ENCODE measurements at places on chromosomes 5 and 9.

- no peak for DNase-seq
Observed at GRCh38 chr9:8895106-8895860, 1095.7 kb upstream of the DMAC1 start.

DNA sequence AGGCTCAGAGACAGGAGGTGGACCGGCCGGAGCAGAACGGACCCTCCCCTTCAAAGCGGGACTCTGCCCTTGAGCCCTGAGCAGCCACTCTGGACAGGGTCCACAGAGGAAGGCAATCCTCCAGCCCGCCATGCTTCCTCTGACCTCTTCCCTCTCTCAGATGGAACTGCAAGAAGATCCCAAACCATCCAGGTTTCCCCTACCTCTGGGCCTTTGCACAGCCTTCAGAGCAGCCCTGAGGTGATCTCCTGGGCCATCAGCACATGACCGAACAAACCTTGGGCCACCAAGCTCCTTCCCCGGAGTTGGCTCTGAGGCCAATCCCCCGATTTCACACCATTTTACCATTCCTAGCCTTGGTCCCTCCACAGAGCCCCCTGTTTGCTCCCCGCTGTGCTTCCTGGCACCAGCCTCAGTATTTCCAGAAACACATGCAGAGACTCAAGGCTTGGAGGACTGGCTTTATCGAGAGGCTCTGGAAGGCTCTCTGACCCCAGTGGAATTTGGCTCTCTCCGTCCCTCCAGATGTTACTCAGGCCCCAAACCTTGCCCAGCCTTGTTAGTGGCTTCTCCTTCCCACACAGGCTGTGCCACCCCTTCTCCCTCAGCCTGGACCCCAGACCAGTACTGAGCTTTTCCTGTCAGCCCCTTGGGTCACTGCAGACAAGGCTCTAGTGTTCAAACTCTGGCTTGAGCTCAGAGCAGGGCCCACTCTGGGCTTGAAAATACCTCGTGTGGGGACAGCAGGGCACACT, 48.6 kb upstream of the KCNMB1 start:
- no peak for DNase-seq

DNA sequence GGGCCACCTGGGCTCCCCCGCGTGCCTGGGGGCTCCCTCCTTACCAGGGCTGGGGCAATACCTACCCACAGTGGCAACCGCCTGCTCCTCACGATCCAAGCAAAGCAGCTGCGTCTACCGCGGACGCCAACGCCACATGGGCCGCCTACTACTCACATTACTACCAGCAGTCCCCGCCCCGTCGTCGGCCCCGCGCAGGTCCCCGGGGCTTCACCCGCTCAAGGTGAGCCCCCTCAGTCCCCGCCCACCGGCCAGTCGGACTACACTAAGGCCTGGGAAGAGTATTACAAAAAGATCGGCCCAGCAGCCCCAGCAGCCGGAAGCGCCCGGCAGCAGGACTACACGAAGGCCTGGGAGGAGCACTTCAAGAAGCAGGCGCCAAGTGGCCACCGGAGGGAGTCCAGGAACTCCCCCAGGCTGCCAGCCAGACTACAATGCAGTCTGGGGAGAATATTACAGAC, 106.0 kb upstream of the MTAP start:
- no peak for DNase-seq

- DNase-seq = no peak
Observed at GRCh38 chr9:111113712-111114111, 75.4 kb upstream of the LPAR1 start.

DNA sequence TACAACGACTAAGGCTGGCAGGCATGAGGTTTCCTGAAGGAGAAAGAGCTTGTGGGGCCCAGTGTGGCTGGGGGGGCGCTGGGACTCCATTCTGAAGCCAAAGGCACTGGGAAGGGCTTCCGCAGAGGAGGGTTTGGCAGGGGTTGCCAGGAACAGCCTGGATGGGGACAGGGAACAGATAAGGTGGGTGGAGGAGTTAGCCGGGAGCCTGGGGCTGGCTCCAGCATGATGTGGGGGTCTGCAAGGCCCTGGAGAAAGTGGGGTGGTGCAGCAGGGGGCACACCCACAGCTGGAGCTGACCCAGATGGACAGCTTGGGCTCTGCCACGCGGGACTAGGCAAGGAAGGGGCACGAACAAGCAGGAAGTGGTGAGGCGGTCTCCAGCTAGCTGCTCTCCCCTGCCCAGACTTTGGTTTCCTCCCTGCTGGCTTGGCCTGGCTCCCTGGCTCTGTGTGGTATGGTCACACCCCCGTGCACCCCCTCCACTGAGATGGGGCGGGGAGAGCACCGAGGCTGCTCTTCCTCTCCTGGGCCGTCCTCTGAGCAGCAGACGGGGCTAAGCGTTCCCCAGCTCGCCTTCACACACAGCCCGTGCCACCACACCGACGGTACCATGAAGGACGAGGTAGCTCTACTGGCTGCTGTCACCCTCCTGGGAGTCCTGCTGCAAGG, at the start of gene LTC4S:
TSS of gene LTC4S (plus strand) at position 519 of the 672 bp plus-strand sequence. CDS start at position 614, 95 bp downstream.
- no peak for DNase-seq

GRCh38 chr5:122605236-122605635, 169.6 kb upstream of the SNX2 start:
- DNase-seq = no peak

GRCh38 chr5:174751154-174752000, 27.0 kb downstream of the MSX2 start:
- DNase-seq = no peak

DNA sequence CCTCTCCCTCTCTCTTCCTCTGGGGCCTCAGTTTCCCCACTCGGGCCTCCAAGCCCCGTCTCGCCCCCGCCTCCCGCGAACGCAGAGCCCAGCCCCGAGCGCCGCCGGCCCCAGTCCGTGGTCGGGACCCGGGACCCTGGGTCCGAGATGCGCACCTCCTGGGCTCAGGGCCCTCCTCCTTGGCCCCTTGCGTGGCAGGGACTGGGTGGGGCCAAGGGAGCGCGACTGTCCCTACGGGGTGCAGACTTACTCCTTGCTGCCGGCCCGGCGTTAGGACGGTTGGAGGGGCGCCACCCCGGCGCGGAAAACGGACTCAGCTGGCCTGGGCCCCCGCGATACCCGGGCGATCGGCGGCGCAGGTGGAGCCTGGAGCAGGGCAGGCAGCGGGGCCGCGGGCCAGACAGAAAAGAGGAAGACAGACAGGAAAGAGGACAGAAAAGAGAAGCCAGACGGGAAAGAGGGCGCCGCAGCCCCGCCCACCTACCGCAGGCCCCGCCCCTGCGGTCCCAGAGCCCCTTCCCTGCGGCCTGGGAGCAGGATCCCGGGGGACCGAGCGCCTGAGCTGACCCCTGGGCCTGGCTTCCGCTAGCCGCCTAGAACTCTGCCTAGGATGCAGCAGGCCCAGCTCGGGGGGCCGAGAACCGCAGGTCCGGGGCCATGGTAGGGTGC, at the start of gene GBGT1:
TSS of gene GBGT1 (minus strand) at position 411 of the 669 bp plus-strand sequence. CDS start 1,502 bp downstream, outside the sequence.
- no peak for DNase-seq

- no peak for DNase-seq
Observed at GRCh38 chr9:8850914-8851313, 1051.3 kb upstream of the DMAC1 start.

DNA sequence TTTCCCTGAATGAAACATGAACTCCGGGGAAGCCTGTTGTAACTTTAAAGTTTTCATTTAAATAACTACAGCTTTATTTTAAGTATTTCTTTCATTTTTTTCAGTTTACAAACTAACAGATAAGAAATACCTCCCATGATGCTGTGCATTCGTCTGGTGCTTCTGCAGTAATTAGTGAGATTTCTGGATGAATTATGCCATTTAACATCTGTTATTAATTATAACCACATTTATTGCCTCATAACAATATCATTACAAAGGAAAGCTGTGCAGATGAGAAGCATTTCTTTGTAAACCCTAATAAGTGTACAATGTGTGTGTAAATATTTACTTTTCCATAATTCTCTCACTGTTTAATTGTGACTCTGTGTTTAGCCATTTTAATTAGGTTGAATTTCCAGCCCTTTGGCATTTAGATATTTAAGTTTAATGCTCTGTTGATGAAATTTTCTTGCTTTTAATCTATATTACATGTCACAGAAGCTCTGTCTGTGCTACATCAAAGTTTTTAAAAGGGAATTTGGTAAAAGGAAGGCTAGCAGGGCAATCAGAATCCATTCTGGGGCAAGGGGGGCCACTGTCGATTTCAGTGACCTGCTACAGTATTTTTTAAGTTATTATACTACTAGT, 418.0 kb downstream of the SPATA31D1 start:
- DNase-seq = no peak

DNA sequence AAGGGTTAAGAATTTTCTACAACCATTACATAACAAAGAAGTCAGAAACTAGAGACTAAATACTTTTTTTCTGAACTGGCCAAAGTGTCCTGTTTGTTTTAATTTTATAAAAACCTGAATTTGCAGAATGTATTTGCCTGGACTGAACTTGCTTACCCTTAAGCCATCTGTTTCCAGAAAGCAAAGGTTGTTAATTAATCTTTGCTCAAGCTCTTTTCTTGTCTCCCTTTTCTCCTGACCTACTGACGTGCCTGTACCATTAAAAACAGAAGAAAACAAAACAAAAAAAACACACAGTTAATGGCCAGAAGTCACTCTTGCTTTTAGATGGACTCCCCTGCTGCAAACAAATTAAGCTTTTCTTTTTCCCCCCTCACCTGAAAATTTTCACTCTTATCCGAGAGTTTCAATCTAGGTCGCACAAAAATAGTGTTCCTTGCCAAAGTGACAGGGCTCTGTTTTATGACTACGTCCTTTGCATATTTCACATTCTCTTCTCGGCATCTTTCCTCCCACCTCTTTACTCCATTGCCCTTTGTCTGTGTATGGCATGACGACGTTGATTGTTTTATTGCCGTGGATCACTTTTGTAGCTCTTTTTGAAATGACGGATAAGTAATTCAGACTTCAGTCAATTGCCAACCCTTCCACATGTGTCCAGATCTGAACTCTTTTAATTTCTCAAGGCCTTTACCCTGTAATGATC, 333.8 kb upstream of the GRIN3A start:
- DNase-seq = no peak

DNA sequence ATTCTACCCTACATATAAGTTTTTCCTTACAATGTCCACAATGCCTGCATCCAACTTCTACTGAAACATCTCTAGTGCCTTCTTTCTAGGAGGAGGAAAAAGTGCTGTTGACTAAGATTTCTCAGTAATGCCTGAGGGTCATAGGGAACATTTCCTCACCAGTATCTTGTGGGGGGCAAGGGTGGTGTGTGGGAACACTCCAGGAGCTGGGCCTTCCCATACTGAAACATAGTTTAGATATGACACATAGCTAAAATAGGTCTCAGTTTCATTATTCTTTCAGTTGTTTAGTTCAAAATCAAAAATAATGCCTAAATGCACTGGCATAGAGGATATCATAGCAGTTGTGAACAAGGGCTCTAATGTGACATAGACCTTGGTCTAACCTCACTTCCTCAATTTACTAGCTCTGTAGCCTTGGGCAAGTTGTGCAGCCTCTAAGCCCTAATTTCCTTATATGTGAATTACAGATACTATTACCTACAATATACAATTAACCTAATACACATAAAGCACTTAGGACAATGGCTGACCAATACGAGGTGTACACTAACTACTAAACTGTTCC, 66.1 kb downstream of the HAPLN1 start:
- no peak for DNase-seq

DNA sequence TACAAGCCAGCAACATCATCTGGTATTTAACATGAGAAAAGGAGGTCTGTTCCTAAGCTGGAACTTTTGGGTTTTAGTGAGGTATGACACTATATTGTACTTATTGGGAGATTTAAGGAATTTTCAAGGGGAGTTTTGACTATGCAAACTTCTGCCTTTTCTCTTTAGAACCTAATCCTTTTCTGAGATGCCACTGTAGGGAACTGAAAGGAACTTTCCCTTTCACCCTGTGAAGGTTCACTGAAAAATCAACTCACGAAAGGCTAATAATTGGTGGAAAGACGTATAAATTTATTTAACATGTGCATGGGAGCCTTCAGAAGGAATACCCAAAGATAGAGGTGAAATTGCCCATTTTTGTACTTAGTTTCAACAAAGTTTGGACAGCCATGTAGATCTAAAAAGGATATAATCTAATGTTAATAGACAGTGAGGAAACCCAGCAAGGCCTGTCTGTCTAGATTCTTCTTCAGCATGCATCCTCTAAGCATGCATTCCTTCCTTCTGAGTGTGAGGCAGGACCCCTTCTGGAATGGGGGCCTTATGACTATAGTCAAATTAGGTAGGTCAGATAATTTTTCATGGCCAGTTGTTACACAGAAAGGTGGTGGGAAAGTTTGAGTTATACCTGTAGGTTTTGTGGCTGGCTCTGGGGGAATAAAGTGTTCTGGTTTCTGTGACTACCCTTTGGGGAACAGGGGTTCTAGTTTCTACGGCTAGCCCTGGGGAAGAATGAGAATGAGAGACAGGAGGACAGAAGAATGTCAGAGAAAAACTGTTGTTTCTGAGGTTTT, 200.3 kb downstream of the C9orf152 start:
- DNase-seq = no peak

GRCh38 chr5:67063055-67063454, 133.5 kb downstream of the CD180 start:
- DNase-seq = no peak

DNA sequence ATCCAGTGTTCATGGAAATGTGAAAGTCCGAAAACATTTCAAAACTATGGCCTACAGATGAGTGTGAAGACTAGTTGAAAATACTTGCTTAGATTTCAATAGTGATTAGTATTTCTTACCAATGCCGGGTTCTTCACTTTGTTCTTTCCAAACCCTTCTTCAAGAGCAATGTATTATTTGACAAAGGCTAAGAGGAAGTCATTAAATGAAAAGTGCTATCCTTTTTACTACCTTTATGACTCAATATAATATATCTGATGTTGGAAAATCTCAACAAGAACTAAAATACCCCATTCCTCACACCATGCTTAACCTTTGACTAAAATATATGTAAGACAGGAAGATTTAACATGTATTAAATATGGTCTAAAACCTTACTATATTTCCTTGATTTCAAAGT, 6.7 kb upstream of the MIER3 start:
- no peak for DNase-seq

DNA sequence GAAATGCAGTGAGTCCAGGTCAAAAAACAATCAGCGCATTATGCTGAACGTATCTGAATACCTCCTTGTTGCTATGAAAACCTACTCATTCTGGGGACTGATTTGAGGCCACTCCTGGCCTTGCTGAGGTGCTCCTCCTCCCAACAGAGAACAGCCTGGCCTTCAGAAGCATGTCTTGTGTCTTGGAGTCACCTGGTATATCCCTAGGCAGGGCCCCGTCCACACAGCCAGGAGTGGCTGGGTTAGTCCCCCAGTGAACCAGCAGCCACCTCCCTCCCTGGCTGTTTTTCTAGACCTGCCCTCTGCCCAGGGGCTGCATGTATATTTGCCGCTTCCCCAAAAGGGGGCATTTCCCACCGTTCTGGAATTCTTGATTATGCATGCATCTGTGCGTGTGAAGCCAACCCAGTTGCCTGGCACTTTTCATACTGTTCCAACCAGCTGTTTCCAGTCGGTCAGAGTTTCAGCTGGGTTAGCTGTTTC, 99.2 kb upstream of the SPATA31C2 start:
- DNase-seq = no peak
